Immature natural killer cell (primary cell): ENCODE measurements at places on chromosomes 1 and 21.
A peak's percentile ranks its signal among the peaks of the same experiment; 100 is the strongest.

GRCh38 chr21:45824546-45825215, 156.9 kb upstream of the COL6A1 start:
- DNase-seq = no peak

- DNase-seq = no peak
Measured at GRCh38 chr1:14265495-14265894, 333.0 kb upstream of the KAZN start.

DNA sequence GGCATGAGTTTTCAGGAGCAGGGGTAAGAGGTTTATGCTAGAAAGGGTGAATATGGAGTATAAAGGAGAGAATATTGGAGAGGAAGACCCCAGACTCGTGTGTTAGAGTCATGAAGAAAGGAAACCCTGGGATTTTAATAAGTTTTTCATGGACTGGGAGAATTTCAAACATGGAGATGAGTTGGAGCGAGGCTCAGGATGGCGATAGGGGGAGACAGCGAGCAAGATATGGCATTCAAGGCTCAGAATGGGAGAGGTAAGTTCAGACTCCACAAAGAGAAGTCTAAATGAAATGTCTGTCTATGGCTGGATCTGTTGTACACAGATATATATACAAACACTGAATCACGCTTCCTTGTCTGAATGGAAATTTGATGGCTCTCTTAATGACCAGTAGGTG, 92.5 kb downstream of the LRRC40 start:
- no peak for DNase-seq

DNA sequence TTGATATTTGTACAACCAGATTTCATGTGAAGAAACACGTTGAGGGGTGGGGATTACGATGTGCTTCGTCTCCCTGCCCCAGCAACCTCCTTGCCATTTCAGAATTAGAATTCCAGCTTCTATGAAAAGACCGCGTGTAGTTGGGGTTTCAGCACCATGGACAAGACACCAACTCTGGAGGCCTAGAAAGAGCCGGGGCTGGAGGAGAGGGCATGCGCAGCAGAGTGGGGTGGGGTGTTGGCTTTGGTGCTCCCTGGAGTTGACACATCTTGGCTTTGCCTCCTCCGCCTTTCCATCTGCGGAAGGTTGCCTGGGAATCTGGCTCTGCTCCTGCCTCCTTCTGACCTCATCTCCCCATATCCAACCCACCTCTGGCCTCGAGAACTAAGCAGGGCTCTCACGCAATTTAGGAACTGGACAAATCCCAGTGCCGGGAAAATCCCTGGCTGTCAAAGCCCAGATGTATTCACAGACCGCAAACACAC, 11.8 kb downstream of the HTR6 start:
- no peak for DNase-seq

DNA sequence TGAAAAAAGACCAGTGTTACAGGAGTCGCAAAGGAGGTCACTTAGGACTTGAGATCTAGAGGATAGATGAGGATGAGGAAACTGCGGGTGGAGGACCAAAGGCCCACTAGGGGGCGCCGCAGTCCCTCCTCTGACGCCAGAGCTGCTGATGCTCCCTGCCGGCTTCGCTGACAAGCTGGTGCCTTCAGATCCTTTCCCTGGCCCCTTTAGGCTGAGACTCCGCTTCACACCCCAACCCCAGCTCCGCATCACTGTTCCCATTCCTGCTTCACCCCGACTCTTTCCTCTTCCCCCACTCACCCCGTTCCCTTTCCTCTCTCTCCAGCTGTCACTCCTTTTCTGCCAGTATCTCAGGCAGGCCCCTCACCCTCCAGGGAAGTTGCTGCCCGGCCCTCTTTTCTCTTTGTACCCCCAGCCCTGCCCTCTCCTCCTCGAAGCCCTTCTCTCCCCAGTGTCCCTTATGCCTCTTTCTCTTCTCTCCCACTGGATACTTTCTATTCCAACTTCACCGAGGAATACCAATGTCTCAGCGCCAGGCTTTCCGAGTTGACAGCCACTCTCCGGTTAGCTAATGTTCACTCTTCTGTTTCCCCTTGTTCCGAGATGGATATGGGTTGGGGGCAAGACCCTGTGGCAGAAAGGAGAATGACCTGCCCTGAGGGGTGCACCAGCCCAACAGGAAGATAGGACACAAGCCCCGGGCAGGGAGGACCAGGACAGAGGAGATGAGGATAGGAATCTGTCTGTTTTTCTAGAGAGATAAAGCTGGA, 4.5 kb downstream of the KCNJ9 start:
- DNase-seq = peak; percentile 56

DNA sequence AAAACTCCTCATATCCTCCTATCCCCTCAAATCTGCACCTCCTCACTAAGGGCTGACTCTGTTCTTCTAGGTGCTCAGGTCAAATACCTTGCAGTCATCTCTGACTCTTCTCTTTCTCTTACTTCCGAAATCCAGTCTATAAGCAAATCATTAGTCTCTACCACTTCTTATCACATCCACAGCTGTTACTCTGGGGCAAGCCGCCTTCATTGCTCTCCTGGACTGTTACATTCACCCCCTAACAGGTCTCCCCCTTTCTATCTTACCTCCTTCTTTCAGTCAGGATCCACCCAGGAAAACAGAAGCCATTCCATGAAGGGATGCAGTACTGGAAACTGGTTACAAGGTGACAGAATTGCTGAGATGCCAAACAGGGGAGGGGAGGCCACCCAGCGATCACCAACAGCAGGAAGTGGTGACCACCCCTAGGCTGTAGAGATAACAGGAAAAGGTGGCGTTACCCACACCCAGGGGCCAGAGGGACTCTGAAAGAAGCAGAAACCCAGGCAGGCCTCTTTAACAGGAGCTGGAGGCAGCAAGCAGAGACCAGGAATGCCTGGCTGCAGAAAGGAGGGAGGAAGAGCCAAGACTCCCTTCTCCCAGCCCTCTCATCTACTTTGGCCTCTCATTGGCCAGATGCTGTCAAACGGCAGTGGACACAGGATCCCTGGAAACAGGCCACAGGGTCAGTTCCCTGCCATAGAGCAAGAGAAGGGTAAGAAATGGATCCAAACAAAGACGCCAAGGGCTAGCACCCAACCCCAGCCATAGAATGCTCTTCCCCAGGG, 55.5 kb upstream of the FOXO6 start:
- peak; percentile 69 for DNase-seq

- no peak for DNase-seq
Measured at GRCh38 chr1:196277860-196278259, 330.4 kb downstream of the KCNT2 start.

DNA sequence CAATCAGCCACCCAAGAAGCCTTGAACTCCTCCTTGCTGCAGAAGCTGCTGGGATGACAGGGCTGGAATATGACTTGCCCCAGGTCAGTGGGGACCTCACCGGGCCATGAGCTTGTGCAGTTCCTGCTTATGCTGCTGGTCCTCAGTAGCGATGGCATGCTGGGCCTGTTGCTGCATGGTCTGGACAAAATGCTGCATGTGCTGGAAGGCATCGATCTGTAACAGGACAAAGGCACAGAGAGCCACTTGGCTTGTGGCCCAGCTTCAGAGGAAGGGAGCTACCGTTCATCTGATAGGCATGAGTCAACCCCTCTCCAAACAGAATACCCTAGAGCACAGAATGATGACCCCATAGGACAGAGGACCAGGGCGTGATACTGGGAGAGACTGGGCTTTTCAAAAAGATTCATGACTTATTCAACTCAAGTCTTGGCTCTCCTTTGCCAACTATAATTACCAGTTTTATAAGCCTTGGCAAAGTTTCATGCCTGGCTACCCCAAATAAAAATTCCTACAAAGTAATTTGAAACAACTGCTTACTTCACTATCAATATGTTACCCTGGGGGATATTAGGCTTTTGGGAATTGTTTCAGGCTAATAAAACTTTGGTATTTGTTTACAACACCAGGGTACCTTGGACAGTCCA, 34.7 kb upstream of the EXOSC10 start:
- DNase-seq = no peak

DNA sequence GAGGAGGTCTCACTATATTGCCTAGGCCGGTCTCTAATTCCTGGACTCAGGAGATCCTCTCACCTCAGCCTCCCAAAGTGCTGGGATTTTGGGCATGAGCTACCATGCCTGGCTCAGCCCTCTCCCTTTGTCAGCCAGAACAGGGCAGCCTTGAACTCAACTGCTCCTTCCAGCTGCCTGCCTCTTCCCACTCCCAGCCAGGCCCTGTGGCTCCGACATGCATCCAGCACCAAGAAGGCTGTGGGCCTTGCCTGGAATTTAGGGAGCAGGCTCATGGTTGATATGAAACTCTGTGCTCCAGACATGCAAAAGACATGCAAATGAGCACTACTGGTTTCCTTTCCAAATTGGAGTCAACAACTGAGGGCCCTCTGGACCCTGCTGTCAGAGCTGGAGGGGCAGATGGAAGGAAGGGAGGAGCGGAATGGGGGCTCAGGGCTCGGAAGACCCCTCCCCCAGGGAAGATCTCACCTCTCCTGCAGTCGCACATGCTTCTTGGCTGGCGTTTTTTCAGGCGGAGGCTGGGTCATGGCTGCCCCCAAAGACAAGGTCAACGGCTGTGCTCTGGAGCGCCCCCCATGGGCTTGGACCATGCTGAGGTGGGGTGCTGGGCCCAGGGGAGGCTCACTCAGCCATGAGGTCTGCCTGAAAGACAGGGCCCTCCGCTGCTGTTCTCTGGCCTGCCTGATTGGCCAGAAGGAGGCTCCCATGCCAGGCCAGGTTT, 1.4 kb downstream of the PTPN7 start:
- no peak for DNase-seq

DNA sequence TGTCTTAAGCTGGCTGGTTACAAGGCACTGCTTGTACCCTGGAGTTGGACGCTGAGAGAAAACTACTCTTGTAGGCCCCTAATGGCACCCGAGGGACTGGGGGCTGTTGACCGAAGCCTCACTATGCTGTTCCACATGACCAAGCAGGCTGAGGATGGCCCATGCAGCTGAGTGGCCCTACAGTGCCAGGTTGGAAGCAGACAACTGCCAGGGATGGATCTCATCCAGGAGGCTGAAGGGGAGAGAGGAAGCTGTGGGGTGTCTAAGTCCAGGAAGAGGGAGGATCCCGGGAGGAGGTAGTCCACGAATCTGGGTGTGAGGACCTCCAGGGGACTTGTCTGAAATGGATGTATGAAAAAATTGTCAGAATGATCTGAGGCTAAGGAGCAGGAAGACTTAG, 45.8 kb downstream of the FOXD2 start:
- no peak for DNase-seq

DNA sequence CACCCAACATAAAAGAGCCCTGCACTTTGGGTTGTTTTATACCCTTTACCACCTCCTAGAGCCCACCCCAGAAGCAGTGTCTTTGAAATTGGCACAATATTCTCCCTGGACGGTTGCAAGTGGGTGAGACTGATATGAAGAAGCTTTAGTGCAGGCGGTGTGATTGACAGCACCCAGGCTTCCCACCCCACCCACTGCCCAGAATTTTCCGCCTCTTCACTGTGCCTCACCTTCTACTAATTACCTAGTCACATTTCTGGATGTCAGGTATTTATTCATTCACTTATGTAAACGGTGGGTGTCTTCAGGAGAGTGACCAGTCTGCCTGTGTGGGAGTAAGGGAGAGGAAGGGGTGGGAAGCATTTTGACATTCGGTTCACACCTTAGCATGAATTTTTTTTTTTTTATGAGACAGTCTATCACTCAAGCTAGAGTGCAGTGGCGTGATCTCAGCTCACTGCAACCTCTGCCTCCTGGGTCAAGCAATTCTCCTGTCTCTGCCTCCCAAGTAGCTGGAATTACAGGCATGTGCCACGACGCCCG, 1.7 kb upstream of the FAM89A start:
- no peak for DNase-seq

- DNase-seq = no peak
Measured at GRCh38 chr1:211082824-211083223, 51.1 kb downstream of the KCNH1 start.

DNA sequence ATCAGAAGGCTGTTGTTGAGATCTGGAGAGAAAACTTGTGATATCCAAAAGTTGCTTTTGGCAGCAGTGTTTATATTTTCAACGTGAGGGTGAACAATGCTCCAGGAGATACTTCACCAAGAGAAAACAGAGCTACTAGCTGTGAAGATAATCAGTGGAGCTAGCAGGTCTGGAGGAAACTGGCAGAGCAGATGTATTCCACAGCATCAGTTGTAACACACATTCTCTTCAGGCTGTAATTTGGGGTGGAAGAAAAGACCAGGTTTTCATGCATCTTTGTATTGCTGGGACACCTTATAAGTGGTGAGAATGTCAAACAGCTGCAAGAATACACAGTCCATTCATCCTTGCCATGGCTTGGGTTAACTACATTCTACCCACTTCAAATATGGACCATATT, 22.0 kb downstream of the AHCYL1 start:
- no peak for DNase-seq

DNA sequence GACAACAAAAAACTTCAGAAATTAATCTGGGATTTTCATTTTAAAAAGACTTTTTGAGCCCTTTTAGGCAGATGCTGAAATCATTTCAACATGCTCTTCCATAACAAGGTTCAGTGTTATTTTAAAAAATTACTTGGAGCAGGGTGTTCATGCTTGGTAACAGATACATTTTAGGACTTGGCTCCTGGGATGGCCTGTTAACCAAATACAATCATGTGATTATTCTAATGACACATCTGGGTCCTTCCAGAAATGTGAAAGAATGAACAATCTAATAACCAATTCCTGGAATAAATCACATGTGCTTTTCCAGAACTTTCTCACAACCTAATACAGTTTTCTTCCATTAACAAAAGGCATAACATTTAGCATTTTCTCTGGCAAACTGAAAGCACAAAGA, 379.8 kb upstream of the RUNX1 start:
- no peak for DNase-seq

- DNase-seq = no peak
Measured at GRCh38 chr21:14875704-14876523, 188.9 kb downstream of the NRIP1 start.

DNA sequence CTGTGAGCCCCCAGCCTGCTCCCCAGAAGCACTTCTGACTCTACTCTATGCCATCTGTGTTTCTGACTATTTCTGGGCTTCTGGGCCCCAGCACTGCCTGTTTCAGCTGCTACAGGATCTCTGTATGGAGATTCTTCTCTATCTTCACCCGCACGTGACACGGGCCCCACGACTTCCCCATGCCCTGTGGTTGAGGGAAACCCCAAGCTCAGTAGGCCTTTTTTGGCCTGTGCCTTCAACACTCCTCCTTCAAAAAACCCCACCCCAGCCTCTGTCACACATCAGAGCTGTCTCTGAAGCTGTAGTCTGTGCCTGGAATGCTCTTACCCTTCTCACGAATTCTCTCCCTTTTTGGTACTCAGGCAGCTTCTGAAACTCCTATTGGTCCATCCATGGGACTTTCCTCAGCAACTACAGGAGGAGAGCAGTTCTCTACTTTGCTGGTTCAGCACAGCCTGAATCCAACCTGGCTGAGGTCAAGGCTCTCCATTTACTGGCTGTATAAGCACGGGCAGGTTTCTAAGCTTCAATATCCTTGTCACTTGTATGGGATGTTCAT, 2.0 kb upstream of the NID1 start:
- peak; percentile 20 for DNase-seq

DNA sequence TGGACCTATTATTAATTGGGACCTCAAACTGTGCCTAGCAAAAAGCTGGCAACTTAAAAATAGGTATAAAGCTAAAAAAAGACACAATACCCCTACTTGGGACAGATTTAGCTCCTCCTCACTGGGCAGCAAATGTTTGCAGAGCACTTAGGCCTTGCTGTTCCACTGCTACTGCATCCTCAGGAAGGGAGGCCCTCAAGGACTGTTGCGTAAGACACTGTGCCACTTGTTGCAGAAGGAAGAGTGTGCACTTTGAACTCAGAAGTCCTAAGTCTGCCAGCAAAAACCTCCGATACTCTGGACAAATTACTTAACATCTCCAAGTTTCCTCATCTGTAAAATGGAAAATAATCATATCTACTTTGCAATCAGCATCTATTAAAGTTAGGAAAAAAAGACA, 322.9 kb downstream of the BARHL2 start:
- DNase-seq = no peak

- no peak for DNase-seq
Measured at GRCh38 chr1:50604580-50604979, 181.3 kb upstream of the DMRTA2 start.
